ENCODE measurements at places on chromosomes 3 and 15.

DNA sequence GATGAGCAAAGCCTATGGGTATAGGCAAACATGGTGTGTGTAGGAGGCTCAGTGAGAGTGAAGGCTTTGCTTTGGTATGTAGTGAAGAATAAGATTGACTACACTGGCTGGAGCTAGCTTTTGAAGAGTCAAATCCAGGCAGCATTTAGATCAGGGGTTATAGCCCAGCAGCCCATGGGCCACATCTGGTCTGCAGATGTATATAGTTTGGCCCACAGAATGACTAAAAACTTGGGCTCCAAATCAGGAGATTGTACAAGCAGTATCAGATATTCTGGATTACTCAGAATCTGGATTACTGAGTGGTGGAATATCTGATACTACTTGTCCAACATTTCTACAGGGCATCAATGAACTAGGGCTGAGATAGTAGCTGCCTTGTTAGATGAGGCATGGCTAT is 92.9 kb upstream of the FGF7 start:
- DNase-seq: no peak

GRCh38 chr15:70109978-70110377 is 12.3 kb upstream of the TLE3 start:
- DNase-seq: no peak

DNA sequence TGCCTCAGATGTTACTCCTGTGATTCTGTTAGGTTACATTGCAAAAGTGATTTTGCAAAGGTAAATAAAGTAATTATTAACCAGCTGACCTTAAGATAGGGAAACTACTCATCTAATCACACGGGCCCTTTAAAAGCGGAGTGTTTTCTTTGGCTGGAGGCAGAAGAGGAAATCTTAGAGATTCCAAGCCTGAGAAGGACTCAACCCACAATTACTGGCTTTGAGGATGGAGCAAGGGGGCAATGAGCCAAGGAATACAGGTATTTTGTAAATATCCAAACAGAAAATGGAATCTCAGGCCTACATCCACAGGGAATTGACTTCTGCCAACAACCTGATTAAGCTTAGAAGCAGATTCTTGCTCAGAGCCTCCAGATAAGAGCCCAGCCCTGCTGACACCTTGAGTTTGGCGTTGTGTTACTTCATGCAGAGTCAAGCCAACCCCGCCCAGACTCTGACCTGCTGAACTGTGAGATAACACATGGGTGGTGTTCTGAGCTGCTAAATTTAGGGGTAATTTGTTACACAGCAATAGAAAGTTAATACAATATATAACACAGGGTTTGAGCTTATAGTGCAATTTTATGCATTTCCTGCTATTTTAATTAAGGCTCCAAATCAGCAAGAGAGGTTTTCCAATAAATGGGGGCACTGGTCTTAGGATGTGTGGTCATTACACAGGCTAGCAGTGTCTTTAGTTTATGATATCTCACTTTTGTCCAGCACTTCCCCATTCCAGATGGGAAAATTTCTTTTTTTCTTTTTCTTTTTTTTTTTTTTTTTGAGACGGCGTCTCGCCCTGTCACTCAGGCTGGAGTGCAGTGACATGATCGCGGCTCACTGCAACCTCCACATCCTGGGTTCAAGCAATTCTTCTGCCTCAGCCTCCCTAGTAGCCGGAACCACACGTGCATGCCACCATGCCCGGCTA is 19.5 kb downstream of the NFKBIZ start:
- no peak for DNase-seq

DNA sequence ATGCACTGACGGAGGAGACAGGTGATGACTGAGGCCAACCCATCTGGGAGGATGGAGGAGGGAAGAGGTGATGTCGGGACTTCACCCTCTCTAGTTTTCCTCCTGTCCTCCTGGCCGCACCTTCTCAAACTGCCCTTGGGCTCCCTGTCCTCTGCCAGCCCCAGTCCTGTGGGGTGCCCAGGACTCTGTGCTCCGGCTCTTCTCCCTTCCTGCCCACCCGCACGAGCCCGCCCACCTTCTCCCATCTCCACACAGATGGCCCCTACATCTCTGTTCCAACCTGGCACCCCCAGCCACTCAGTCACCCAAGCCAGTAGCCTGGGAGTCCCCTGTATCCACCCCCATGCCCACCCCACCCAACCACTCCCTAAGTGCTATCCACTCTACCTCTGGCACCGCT is 206.7 kb upstream of the LINGO1 start:
- no peak for DNase-seq

- no peak for DNase-seq
These were observed 143.6 kb upstream of the UBE2E1 start for GRCh38 chr3:23662079-23662617.

DNA sequence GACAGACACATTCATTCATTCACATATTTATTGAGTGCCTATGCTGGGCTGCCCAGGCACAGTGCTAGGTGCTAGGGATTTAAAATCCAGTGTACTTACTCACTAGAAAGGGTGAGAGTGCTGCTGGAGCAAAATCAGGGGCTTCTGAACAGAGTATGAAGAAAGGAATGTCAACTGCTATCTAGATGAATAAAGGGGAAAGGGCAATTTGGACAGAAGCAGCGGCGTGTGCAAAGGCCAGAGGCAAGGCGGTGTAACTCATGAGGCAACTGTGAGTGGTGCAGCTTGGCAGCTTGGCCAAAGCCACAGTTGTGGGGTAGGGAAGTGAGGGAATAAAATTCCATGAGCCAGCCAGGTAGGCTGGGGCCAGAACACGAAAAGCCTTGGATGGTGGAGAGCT is 76.7 kb downstream of the RAD18 start:
- DNase-seq: no peak

DNA sequence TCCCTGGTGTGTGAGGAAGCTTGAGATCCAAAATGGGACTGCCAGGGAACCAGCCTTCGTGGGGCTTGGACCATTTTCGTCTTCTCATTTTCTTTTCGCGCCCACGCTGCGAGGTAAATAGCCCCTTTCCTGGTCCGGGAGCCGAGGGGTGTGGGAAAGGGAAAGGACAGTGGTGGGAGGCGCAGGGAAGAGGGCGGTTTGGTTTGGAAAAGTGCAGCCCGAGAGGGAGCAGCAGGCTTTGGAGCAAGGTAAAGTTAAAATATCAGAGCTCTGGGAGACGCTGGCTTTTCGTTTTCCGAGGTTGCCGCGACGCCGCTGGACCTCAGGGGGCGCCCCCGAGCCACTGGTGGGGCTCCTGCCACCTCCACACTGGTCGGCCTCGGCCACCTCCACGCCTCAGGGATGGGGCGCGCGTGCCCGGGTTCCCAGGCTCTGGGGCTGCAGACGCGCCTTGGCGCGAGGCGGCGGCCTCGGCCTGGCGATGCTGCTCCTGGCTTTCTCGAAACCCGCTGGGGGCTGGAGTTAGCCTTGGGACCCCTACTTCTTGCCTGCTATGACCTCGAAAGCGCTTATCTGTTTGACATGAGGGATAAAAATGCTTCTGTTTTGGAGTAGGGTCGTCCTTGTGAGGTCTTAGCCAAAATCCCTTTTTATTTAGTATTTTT is 3.2 kb downstream of the PTPRG start:
- DNase-seq: no peak

DNA sequence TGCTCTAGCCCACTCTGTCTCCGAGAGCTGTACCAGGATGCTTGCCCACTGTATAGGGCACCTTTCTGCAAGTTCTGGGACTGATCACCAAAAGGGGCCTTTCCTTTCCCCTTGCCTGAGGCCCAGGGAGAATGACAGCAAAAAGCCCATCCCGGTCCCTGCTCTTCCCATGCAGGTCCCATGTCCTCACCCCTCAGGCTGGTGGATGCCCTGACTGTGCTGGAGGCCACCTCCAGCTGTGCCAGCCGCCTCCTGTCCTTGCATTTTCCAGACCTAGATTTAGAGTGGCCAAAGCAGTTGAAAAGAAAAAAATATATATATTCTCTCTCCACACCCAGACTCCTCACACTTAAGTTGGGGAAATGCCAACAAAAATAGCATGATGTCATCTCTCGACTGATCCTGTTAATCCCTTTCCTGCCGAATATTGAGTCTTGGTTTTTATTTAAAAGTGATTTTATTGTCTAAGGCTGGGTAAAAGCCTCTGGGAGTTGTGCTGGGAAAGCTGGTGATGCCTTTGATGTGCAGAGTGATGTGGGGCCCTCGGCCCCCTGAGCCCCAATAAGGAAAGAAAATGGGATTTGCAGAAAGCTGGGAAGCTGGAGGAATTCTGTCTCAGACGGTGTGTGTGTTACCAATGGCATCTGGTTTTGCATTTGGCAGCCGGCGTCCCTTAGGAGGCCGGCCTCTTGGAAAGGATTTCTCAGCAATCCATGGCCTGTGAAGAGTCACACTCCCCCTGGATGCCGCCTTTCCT is 29.3 kb upstream of the TPM1 start:
- no peak for DNase-seq

DNA sequence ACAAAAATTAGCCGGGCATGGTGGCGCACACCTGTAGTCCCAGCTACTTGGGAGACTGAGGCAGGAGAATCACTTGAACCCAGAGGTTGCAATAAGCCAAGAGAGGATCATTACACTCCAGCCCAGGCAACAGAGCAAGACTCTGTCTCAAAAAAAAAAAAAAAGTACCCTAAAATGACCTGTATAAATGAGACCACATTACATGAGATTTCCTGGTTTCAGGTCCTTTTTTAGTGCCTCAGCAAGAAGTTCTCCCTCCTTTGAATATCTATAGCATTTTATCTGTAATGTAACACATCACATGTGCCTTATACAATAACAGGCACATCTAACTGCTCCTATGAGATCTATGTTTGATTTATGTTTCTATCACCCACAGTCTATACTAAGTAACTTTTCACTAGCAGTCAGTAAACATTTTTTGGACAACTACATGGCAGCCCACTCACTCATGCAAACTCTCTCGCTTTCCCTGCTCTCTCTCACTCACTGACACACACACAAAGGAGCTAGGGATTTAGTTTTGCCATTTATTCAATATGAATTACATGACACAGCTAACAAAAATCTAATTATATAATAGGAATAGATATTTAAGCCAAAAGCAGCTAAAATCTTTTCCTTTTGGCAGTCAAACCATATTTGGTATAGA is 34.1 kb downstream of the ADAM10 start:
- no peak for DNase-seq
